ENCODE measurements at places on chromosomes 13 and 19.

DNA sequence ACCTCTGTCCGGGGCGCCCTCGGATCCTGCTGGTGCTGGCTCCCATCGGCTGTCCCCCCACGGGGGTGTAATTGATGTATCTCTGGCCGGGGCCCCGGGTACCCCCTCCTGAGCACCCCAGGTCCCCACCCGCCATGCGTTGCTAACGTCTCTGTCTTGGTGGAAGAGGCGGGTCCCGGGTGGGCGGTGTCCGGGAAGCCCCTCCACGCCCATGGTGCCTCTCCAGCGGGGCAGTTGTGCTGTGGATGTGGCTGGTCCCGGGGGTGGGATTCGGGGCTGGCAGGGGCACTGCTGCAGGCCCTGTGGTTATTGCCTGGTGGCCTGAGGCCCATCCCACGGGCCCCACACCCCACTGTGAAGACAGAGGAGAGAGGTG, 4.9 kb downstream of the DIRAS1 start:
- DNase-seq: no peak

GRCh38 chr13:88896466-88896865, 1225.3 kb downstream of the SLITRK5 start:
- DNase-seq: no peak

- no peak for DNase-seq
These were observed 916.4 kb downstream of the UQCRFS1 start for GRCh38 chr19:28296506-28296905.

- peak; percentile 57 for DNase-seq
These were observed 33.0 kb downstream of the UGGT2 start for GRCh38 chr13:96020155-96020575.

- peak; percentile 93 for DNase-seq
These were observed at the start of gene ZNF526 for GRCh38 chr19:42219812-42220750. Gene ZNF526, plus strand, starts transcription at chr19:42220312. Its CDS starts 4,092 bp downstream, at chr19:42224404.

GRCh38 chr13:43374621-43375020, 351.2 kb downstream of the DNAJC15 start:
- DNase-seq: peak; percentile 79

DNA sequence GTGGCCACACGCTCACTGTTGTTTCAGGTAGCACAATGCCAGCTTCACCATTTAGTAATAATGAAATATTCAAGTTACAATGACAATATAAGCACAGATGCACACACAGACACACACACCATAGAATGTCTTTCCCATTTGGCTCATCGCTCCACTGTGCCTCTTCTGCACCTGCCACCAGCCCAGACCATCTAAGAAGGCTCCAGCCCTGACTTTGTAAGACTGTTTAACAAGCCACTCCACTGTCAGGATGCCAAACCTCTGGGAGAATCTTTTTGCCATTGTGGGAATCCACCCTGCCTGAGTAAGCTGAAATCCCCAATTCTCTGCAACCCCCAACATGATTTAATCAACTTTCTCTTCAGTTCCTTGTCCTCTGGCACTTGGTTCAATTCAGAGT, 60.6 kb downstream of the LHFPL6 start:
- no peak for DNase-seq

GRCh38 chr19:38303517-38304351, at the start of gene C19orf33:
Gene C19orf33, plus strand, starts transcription at chr19:38304251. Its CDS starts 11 bp downstream, at chr19:38304262.
- no peak for DNase-seq

DNA sequence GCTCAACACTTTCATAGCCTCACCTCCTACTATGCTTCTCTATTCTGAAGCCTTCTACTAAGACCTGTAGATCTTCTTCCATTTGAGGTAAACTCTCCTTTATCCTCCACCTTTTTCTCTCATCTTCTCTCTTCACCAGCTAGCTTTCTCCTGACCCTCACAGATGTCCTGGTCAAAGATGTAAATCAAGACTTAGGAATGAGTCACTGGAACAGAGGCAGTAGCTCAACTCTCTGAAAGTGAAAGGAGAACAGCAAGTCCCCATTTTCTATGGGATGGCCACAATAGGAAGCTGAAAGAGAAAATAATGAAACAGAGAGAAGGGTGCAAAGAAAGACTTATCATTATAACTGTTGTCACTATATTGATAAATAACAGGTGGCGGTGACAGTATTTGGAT, 86.1 kb upstream of the DOCK9 start:
- DNase-seq: no peak

DNA sequence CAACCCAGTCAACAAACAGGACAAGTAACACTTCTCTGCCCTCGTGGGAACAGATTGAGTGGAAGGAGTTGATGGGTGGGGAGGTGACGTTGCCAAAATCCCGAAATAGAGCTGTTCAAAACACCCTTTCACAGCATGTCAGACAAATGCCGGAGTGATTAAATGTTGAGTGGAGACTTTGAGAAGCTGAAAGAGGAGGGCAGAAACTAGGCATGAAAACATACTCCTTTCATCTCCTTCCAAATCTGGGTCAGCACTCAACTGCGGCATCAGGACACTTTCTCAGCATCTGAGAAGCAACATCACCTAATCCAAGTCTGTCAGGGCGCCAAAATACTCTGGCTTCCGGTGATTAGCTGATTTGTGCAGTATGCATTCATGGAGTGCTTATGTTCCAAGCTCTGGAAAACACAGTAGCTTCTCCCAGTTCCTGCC, 51.5 kb upstream of the MRI1 start:
- peak; percentile 18 for DNase-seq

- no peak for DNase-seq
These were observed 101.5 kb downstream of the STARD13 start for GRCh38 chr13:33184112-33184490.

DNA sequence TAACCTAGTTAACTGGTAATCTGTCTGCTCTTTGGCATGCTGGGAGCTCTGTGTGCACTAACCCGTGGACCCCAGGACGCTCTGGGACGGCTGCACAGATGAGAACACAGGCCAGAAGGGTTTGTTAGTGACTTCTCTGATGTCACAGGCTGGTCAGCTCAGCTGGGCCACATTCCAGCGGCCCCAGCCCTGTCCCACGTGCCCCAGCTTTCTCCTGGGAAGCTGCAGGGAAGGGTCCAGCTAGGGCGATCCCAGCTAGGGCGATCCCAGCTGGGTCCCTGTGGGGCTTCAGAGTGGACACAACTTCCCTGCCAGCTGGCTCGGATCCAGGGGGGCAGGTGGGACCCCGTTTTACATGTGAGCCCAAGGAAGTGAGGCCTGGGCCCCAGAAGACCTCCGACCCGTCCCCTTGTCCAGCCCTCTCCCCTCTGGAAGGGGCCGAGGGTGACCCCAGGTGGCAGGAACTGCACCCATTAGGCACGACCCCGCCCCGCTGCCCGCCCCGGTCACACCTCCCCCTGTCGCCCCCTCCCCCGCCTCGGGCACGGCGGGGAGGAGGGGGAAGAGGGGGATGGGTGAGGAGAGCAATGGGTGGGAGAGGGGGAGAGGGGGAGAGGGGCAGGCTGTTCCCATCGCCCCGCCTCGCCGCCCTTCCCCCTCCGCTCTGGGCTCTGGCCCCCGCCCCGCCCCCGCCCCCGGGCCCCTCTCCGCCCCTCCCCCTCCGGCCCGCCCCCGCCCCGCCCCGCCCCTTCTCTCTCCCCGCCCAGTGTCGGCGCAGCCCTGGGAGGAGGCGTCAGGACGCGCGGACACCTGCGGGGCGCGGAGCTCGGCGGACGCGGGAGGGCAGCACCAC, 75.2 kb upstream of the MCF2L start:
- no peak for DNase-seq
